Spinal cord (tissue), 10 donors: ENCODE measurements at places on chromosomes 12 and 14. TPM values are rescaled to one million over a fixed set of nuclear protein-coding genes. Genes with fewer than 3 reads are reported as not detected.

GRCh38 chr12:119797090-119797489 is 80.0 kb downstream of the CIT start:
- no peak for DNase-seq

DNA sequence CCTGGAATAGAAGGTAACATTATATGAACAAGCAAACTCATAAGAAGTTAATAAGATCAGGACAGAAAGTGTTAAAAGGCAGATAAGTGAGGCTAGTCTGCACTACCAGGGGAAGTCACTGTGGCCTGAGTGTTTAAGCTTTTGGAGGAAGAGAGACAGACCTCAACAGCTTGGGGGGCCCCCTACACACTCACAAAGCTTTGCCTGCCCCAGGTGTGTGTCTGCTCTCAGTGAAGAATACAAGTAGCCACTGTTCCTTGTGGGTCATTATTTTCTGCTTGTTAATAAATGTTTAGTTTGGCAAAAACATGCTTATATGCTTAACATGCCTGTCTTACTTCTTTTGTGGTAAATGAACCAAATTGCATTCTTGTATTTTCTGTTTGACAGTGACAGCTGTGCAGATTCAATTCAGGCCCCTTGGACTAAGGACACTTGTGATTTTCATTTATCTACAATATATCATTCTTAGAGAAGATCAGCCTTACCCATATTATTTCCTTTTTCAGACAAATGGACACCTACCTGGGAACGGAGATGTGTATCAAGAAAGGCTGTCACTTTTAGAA is 50.7 kb upstream of the C12orf71 start:
- no peak for DNase-seq

DNA sequence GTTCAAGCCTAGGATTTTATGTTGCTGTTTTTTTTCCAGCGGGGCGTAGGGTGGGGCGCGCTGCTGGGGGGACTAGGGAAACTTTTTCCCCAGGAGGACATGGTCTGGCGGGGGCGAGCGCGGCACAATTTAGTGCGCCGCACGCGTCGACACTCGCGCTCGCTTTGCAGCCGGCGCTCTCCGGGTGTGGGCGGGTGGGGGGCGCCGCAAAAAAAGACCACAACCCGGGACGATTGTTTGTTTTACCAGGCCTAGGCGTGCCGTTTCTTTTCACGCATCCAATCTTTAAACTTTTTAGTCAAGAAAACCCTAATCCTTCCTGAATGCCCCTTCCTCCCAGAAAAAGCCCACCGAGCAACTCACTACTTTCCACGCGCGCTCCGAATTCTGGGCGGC is 865 bp upstream of the ZFP36L1 start:
- DNase-seq = no peak

- DNase-seq = no peak
Observed at GRCh38 chr14:90276646-90277367, 20.5 kb downstream of the PSMC1 start.

GRCh38 chr12:121767525-121768016 is 25.9 kb downstream of the RHOF start:
- DNase-seq = peak; percentile 62

GRCh38 chr12:70853326-70853725 is 67.2 kb downstream of the PTPRR start:
- no peak for DNase-seq

- DNase-seq = no peak
Observed at GRCh38 chr12:131606218-131606901, 104.5 kb upstream of the SFSWAP start.

DNA sequence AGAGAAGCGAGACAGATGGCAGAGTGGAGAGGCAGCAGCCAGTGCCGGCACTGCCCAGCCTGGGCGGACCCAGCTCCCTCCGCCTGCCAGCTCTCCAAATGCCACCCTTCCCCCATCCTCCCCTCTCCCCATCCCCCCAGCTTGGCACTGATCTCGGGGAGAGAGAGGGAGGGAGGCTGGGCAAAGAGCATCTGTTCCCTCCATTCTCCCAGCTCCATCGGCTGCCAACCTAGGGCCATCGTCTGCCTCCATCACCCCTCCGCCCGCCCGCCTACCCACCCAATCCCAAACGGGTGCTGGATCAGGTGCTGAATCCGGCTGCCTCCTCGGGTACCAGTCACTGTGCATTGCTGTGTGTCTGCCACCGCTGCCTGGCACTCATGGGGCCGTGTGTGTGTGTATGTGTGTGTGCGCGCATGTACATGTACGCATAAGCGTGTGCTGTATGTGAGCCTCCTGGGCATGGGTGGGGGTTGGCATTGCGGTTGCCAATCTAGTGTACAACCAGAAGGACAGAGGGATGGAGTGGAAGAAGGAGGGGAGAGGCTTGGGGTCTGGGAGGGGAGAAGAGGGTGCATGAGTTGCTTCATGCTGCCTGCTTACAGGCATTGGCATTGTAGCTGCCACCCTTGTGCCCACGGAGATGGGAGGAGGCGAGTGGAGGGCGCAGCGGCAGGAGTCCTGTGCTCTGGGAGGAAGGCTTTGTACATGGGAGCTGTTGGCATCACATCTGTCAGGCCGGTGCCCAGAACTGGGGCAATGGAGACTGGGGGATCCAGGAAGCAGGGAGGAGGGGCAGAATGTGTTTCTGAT is 38.4 kb downstream of the ZFHX2 start:
- DNase-seq = peak; percentile 69

DNA sequence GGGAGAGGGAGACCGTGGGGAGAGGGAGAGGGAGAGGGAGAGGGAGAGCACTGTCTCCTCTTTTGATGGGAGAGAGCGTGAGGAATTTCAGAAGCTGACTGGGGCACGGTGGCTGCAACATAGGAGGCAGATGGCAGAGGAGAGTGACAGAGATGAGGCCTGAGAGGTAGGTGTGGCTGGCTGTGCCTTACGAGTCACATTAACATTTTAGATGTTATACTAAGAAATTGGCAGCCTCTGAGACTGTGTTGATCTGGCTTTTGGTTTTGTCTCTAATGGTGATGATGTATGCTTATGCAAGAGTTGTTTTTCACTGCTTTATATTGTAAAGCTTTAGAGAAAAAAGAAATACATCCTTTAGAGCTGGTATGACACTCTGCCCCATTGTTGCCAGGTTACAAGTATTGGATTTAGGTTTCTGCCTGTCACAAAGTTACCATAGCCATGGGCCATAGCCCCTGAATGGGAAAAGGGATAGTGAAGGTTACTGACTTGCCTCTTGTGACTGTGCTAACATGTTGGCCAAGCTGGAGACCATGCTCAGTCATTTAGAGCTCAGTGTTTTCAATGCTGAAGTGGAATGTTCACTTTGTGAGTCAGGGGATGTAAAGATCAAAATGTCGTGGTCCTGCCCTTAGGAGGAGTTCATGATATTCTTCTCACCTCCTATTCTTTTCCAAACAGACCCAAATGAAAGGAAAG is 186.2 kb downstream of the SYNE2 start:
- DNase-seq = no peak

- no peak for DNase-seq
Observed at GRCh38 chr12:12800406-12801180, 12.6 kb upstream of the DDX47 start.

DNA sequence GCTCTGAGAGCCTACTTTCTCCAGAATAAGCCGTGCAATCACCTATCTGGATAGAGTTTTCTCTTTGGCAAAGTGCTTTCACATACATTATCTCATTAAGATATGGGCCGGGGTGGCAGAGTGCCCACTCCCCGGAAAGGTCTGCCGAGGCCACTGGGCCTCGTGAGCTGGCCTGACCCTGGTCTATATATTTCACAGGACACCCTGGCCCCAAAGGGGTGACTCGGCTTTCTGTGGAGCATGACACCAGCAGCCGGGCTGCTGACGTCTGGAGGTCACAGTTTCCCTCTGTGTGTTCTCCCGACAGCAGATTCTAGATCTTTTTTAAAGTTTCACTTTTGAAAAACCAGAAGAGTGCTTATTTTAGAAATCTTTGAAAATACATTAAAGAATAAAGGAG is 27.9 kb upstream of the ATP2A2 start:
- DNase-seq = no peak

- no peak for DNase-seq
Observed at GRCh38 chr14:78018283-78018682, 151.9 kb upstream of the NRXN3 start.

DNA sequence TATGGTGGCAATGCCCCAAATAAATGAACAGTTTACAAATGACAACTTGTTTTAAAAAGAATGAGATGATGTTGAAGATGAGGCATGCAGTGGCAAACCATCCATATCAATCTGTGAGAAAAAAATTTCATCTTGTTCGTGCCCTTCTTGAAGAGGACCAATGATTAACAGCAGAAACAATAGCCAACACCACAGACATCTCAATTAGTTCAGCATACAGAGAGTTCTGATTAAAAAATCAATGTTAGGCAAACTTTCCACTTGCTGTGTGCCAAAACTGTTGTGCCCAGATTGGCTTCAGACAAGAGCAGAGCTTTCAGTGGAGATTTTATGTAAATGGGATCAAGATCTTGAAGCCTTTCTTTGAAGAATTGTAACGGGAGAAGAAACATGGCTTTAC is 329.9 kb downstream of the BMP4 start:
- DNase-seq = no peak

DNA sequence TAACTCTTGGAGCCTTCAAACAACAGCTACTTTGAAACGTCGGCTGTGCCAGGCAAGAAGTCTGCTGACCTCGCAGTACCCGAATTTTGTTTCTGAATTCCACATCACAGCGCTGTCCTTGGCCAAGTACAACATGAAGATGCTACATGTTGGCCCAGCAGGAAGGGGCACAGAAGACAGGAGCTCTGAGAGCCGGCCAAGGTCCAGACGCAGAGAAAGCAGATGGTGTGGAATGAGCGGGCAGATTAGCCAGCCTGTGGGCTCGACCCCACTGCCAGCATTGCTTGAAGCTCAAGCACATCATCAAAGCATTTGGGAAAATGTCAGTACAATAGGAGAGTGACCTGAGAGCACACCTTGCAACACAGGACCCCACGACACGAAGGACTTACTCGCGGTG is 64.5 kb downstream of the FZD10 start:
- no peak for DNase-seq

GRCh38 chr14:84555493-84555892 is 974.5 kb upstream of the FLRT2 start:
- no peak for DNase-seq

GRCh38 chr12:94264736-94265485 is 116.5 kb downstream of the PLXNC1 start:
- no peak for DNase-seq

- no peak for DNase-seq
Observed at GRCh38 chr12:43621262-43621661, 69.3 kb upstream of the ADAMTS20 start.

DNA sequence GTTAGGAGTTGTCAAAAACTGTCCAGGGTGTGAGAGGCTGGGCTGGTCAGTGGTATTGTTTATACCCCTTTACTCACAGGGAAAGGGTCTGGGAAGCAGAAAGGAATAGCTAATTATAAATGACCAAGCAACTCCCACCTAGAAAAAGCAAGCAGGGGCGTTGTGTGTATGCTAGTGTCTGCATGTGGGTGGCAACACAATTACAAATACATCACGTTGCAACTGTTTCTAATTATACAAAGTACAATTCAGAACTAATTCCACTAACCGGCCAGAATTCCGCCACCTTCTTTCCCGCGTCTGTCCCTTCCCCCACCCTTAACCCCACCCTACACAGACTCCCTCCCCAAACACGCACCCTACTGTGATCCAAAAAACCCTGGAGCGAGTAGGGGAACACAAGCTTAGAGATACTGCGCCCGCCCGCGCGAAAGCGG is 2.2 kb downstream of the DPF3 start:
- DNase-seq = no peak

DNA sequence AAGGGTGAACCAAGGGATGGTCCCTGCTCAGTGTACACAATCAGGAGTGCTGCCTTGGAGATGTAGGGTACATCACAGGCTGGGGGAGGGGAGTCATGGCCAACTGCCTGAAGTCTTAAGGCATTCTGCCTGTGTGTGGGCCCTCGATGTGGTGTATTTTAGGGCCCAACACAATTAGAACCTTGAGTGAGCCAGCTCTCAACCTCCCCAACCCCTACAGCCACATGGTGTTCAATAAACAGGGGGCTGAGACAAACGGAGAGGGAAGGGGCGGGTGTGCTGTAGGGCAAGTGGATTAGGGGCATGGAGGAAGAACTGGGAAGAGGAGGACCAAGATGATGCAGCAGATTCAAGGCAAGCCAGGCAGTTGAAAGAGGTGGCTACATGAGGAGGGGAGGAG is 8.6 kb upstream of the CHD4 start:
- no peak for DNase-seq

DNA sequence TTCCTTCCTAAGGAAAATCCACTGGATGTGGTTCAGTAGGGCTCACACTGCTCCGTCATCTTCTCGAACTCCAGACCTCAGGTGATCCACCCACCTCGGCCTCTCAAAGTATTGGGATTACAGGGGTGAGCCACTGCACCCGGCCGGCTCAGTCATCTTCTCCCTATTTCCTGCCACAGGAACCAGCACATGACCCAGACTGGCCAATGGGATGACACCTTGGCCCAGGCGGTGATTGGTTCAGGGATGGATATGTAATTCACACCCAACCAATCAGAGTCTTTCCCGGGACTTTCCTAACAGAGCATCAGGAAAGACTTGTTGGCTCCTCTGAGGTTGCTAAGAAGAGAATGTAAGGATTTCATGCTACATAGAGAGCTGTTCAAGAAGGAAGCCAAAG is 19.2 kb upstream of the C12orf76 start:
- no peak for DNase-seq

GRCh38 chr14:74956280-74957072 is 1.1 kb upstream of the PGF start:
- DNase-seq = no peak

DNA sequence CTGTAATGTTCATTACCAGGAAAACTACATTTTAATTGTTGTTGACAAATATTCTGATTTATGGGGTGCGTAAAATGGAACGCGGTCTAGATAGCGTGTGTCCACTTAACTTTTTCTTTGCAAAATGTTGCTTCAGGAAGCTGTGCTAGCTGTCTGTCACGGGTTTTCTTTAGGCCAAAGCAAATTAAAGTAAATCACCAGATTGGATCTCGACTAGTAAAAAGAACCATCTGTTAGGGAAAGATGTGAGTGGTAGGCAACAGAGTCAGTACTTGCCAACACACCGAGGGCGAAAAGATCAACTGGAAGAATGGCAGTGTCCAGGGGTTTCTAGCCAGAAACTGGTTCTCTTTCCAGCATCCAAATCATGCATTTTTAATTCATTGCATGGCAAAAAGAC is 404.9 kb upstream of the TMPO start:
- no peak for DNase-seq

DNA sequence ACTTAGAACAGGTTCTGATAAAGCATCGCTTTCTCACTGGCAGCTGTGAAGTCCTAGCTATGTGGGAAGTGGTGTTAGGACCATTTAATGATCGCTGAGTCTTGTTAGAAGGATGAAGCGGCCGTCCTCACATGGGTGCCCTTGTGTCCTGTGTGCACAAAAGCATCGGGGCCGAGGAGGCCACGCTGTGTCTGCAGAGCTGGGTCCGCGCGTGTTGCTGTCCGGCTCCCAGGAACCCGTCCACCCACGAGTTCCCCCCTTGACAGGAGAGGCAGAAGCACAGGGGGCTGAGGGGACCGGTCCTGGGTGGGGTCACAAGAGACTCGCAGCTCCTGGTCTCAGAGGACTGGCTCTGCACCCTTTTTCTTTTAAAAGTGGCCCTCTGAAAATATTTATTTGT is 90.4 kb downstream of the ADGRD1 start:
- DNase-seq = no peak

Gene SERPINA12
- 0.13 TPM for polyA plus RNA-seq

Gene CAPS2
- 10.5 TPM for polyA plus RNA-seq

Gene APOF
- not detected for polyA plus RNA-seq

Gene INTS13
- polyA plus RNA-seq = 35.3 TPM

Gene AKAP6
- polyA plus RNA-seq = 77.5 TPM

Gene DLK1
- polyA plus RNA-seq = 8.5 TPM

Gene SLC6A12
- polyA plus RNA-seq = 17.6 TPM

Gene B4GALNT1
- polyA plus RNA-seq = 50.0 TPM
